ENCODE measurements at places on chromosomes 11 and 22.

DNA sequence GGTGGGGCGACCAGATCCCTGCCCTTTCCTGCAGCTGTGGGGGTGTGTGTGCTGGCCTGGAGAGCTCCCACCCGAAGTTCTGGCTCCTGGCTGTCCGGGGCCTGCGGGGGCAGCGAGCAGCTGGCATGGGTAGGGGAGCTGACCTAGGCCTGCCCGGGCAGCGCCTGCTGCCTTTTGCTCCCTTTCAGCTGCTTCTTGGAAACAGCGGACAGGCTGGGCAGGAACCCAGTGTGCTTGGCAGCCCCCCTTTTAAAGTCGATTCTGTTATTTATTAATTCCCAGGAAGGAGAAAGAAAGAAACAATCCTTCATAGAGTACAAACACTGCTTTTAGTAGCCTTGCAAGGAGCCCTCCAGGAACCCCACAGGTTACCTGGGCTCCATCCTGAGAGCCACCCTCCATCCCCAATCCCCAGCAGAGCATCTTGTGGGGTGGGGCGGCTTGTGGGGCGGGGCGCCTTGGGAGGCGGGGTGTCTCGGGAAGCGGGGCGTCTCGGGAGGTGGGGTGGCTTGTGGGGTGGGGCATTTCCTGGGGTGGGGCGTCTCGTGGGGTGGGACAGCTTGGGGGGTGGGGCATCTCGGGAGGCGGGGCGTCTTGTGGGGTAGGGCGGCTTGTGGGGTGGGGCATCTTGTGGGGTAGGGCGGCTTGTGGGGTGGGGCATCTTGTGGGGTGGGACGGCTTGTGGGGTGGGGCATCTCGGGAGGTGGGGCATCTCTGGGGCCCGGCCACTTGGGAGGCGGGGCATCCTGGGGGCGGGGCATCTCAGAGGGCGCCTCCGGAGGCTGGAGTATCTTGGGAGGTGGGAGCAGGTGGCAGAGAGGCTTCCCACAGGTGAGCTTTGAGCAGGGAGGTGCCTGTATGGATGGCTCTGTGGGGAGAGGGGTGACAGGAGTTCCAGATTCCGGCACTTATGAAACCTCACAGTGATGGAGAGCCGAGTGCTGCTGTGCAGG lies 7.0 kb downstream of the CD81 start:
- peak; percentile 32 for DNase-seq

- DNase-seq: no peak
Observed at GRCh38 chr11:43952401-43953342, 10.2 kb downstream of the C11orf96 start.

GRCh38 chr11:86923999-86924766 lies 31.0 kb downstream of the FZD4 start:
- DNase-seq: no peak

GRCh38 chr11:130546438-130546837 lies 98.0 kb downstream of the ADAMTS15 start:
- DNase-seq: no peak

GRCh38 chr22:23126165-23127054 lies 15.4 kb downstream of the RSPH14 start:
- no peak for DNase-seq

DNA sequence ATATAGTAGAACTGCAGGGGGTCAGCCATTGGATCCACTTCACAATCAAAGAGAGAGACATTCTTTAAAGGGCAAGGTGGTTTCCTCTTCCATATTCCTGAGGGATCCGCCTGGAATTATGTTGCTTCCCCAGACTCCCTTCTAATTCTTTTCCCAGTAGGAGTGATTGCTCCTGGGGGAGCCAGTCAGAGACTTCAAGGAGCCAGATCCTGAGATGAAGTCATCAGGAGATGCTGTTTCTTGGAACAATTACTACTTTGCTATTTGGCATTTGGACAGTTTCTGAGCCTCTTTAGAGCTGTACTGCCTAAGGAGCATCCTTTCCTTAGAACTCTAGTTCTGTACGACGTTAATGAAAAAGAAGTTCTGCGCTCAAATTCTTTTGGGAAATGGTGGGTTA lies 1.9 kb upstream of the OR9Q2 start:
- no peak for DNase-seq

DNA sequence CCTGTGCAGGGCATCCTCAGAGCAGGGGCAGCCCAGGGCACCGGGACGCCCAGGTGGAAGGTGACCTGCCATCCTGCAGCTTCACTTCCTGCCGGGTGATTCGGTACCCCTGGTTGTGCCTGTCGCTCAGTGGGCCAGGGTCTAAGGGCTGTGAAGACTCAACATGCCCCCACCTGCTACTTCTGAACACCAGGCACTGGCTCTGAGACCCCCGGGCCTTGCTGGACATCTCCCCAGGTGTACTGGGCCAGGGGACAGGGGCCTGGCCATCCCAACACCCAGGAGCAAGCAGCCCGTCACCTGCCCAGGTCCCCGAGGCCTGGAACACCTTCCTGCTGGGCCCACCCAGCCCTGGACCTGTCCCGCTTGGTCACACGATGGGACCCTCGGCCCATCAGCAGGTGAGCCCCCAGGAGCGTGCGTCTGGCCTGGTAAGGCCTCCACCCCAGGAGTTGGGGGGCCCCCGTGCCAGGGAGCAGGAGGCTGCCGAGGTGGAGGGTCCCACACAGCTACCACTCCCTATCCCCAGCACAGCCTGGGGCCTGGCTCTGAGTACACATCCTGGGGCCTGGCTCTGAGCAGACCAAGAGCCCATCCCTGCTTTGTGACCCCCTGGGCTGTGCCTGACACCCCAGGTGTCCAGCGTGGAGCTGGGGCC lies 3.9 kb upstream of the MUC5B start:
- no peak for DNase-seq

DNA sequence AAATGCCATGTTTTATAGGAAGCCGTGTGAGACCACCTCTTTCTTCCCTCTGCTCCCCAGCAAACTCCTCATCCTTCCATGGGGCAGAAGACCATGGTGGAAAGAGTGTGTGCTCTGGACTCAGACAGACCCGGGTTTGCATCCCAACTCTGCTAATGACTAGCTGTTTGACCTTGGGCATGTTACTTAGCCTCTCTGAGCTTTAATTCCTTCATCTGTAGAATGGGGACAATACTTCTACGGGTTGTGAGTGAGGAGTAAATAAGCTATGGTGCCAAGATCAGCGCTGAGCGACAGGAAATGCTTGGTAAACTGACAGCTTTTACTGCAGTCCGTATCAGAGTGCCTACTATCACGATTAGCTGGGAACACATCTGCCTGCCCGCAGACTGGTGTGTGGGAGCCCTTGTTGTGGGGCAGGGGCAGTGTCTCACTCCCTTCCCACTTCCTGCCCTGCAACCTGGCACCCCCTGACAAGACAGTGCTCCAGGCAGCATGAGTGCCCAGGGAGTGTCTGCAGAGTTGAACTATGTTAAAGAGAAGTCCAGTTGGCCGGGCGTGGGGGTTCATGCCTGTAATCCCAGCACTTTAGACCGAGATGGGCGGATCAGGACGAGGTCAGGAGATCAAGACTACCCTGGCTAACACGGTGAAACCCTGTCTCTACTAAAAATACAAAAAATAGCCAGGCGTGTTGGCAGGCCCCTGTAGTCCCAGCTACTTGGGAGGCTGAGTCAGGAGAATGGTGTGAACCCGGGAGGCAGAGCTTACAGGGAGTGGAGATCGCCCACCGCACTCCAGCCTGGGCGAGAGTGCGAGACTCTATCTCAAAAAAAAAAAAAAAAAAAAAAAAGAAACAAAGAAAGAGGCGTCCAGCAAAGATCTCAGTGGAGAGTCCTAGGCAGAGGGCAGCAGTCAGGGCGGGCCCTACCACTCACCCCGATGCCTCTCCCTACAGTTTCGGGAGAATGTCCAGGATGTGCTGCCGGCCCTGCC lies 2.2 kb downstream of the SEC14L2 start:
- no peak for DNase-seq
